ENCODE measurements at places on chromosomes 11 and 22.

DNA sequence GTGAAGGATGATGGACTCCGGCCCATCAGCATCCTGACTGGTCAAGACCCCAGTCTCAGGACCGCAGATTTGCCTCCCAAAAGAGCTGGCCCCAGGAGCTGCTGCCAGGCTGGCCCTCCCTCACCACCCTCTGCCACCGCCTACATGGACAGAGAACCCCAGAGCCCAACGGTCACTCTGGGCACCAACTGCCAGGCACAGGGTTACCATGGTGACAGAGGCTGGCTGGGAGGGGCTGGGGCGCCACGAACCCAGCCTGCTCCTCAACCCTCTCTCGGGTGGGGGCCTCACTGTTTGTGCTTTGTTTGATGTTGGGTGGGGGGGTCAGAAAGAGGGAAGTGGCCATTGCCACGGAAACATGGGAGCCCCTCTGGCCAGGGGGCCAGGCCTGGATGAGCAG, 55.8 kb downstream of the ELFN2 start:
- DNase-seq: no peak

DNA sequence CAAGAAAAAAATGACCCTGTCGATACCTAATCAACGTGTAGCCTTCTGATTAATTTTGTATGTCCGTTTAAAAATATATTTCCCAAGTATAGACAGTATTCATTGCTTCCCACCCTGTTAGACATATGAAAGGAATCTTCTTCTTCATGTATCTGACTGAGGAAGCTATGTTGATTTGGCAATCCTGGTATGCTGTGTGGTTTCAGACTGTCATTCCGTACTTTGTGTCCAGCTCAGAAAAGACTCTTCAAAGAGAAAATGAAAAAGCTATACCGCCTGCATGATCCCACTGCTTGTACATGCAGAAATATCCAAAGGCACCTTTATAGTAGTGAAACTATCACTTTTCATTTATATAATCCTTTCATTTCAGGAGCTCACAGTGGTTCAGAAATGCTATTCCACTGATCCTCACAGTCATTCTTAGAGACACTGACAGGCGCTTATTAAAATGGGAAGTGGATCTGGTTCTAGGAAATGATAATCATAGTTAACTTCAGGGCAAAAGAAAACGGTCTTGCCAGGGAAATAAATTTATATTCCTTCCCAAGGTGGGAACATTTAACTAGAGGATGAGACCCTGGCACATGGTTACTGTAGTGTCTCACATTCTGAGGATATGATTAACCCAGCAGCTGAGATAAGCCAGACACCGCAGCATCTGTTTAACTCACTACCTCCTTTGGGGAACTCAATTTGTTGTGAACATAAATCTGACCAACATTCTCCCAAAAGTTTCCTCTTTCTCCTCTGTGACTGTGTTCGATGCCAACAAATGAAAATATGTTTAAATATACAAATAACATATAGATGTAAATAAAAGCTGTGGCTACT, 599.2 kb upstream of the LUZP2 start:
- no peak for DNase-seq

DNA sequence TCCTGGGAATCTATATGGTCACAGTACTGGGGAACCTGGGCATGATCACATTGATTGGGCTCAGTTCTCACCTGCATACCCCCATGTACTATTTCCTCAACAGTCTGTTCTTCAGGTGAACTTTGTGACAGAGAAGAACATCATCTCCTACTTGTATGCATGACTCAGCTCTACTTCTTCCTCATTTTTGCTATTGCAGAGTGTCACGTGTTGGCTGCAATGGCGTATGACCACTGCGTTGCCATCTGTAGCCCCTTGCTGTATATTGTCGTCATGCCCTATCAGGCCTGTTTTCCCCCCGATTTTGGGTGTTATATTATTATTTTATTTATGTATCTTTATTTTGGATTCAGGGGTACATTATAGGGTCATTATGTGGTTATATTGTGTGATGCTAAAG, 2.4 kb upstream of the OR8G1 start:
- DNase-seq: no peak

- DNase-seq: no peak
These were observed 42.6 kb downstream of the MAP6 start for GRCh38 chr11:75625991-75626888.

DNA sequence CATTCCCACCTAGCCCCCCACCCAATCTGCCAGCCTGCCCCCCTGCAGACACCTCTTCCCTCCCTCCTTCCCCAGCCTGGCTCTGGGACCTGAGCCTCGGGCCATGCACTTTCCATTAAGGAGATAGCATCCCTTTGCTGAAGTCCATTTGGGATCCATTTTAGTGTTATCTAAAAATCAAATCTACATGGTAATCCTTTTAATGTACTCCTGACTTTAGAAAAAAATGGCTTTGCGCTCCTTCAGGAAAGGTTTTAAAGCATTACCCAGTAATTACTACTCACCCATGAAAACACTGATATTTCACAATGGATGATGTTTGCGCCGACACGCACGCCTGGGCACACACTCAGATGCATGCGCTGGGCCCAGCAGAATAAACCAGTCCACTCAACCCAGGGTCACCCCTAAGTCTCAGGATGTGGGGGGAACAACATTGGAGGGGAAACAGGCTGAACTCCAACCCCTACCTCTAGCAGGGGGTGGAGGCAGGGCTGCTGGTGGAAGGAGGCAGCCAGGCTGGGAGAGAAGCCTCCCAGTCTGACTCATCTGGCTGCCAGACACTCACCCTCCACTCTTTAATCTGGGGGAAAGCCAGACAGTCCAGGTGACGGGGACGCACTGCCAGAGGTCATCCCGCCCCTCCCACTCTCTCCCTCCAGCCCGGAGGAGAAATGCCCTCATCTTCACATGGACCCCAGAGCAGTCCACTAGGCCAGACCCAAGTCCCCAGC, 29.8 kb downstream of the LMO1 start:
- peak; percentile 86 for DNase-seq

- DNase-seq: no peak
These were observed 42.2 kb upstream of the FBLN1 start for GRCh38 chr22:45460288-45461109.

DNA sequence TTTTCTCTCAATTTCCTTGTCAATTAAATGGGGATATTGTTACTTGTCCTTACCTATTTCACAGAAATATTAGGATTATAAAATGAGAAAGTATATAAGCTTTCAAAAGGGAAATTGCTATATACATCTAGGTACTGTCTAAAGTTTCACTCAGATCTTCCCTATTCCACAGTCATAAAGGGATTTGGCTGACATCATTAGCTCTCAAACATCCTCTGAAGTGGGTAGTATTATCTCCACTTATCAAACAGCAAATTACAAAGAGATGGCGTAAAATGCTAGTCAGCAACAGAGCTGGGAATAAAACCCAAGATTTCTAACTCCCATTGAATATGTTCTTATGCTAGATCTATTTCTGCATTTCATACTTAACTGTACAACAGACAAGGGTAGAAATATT, 50.9 kb downstream of the SLC25A17 start:
- DNase-seq: no peak

- DNase-seq: no peak
These were observed 16.1 kb upstream of the ARHGEF17 start for GRCh38 chr11:73291781-73292524.

DNA sequence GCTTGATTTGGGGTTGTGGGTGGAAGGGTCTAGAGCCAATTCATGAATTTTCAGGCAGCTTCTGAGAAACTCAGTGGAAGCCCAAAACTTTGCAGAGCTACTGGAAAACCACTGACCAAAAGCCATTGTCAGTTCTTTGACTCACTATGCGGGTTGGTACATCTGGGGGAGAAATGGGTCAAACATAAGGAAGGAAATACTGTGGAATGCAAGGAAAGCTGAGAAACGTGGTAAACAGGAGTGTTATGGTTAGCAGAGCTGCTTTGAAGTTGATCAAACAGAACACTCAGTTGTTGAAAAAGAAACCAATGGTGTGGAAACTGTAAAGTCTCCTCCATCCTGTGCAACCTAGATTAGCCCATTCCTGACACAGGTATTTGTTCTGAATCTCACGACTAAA, 6.3 kb upstream of the ABTB2 start:
- no peak for DNase-seq

GRCh38 chr22:39237318-39238100, 7.3 kb downstream of the PDGFB start:
- no peak for DNase-seq

DNA sequence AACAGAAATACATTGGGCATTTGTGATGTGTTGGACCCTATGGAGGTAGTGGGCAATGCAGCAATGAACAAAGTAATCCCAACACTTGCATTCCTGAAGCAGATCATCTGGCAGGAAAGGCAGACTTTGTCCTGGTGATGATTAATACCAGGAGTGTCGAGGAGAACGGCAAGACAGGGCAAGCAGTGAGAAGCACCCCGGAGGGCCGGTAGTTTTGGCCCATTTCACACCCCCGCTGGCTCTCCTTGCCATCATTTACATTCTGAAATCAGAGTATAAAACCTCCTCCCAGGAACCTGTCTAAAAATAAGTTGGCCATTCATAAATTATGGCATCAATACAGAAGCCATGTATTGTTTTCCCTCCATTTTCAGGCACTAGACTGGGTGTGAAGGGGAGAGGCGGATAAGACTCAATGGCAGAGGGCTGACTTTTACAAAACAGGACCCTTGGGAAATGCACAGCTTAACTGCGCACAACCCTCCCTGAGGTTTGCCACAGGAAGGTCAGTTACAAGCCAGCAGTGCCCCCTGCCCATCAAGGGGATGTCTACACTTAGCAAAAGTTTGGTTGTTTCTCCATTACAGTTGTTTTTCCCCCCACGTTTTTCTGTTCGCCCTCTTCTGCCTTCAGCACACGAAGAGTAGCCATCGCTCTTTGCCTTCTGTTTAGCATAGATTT, 55.6 kb downstream of the OPCML start:
- no peak for DNase-seq

GRCh38 chr22:35299673-35300499, at the start of gene TOM1:
TOM1 (plus strand) TSS chr22:35299894; CDS start chr22:35299929, 35 bp downstream.
- DNase-seq: peak; percentile 96

GRCh38 chr22:37260901-37261336, 16.9 kb upstream of the RAC2 start:
- DNase-seq: peak; percentile 76

DNA sequence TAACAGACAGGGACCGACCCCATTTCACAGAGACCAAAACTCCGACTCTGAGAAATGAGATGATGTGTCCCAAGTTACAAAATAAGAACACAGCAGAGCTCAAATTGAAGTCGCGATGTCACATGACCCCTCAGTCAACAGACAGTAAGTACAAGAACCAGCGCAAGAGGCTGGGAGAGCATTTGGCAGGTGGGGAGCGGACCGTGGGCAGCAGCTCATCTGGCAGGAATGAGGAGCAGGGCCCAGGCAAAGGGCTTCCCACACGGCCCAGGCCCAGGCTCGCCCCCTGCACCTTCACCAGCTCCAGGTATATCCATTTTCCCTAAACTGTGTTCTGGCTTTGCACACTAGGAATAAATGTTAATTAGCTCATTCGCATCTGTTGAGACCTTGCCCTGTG, 34.3 kb downstream of the SCUBE1 start:
- DNase-seq: no peak

- DNase-seq: no peak
These were observed 201.7 kb downstream of the GRIK4 start for GRCh38 chr11:120713296-120713695.

- no peak for DNase-seq
These were observed 38.1 kb upstream of the CSNK2A3 start for GRCh38 chr11:11391169-11391568.

GRCh38 chr22:26715392-26715936, 58.1 kb downstream of the MIAT start:
- no peak for DNase-seq

GRCh38 chr11:66489636-66490035, 9.4 kb downstream of the DPP3 start:
- peak; percentile 87 for DNase-seq

DNA sequence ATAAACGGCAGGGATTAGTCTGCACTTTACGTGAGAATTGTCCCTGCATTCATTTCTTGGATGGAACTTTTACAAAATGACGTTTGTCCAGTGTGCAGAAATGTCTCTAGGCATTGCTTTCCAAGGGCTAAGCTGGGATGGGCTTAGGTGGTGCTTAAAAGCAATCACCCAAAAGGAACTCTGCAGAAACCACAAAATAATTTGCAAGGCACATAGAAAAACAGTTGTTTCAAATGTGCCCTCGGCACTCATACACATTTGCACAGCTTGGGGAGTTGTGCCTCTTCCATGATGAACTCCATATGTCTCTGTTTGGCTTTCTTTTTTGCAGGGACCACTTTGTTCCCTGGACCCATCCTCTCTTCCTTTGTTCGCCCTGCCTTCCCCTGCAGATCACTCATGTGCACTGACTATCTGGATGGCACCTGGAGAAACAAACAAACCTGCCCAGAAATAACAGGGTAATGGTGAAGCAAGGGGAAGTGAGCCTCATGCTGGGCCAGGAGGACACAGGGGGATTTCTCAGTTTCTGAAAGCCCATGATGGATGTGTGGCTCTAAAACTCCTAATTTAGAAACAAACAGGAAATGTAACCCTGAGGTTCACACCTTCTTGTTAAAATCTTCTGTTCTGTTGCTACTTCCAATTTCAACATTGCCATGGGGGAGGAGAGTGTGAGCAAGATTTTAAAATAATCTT, 150.2 kb downstream of the SNX19 start:
- no peak for DNase-seq

Data from WERI-Rb-1 (cell line).